ENCODE measurements at places on chromosomes 4 and X.
A peak's percentile ranks its signal among the peaks of the same experiment; 100 is the strongest.

- DNase-seq: no peak
Observed at GRCh38 chrX:56268888-56269287, 36.7 kb downstream of the KLF8 start.

DNA sequence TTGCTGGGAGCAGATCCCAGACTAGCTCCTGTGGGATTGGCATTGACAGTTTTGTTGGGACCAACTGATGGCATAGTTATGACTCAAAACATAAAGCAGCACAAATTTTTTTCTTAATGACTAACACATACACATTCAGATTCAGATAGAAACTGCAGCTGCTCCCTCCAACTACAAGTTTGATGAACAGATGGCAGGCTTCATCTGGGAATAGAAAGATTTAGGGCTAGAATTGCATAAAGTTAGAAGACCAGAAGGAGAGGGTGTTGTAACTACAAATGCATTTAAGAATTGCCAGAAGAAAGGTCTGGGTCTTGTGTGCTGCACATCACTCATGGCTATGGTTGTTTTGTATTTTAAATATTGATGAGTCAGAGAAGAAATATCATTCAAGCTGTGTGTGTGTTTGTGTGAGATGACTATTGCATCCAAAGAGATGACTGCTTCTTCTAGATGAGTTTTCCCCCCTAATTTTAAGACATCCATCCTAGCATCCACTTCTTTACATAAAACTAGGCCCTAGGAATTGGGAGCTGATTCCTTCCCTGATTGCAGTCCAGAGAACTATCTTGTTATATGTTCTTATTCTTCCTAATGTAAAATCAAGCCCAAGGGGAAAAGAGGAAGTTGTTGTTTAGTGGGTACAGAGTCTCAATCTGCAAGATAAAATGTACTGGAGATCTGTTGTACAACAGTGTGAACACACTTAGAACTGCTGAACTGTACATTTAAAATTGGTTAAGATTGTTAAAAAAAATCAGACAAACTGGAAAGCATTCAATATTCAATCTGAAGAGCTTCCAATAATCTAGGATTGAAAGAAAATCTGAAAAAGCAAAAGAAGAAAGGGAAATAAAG lies 175.1 kb downstream of the PARM1 start:
- no peak for DNase-seq

GRCh38 chr4:162015090-162015489 lies 148.7 kb downstream of the FSTL5 start:
- no peak for DNase-seq

DNA sequence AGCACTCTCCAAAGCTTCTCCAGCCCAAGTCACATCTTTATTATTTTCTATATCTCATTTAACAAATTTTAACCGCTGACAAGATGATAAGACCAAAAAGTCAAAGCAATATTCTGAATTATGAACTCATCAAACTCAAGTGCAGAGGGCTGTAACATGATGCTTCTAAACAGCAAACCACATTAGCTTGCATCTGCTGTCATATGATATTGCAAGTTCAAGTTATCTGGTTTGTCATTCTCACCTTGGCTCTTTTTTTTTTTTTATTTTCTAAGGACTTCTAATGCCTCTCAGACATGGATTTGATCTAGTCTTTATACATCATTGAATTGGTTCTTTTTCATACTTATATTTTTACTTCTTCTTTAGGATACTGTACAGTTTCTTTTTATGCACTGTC lies 93.4 kb downstream of the SLC10A7 start:
- DNase-seq: no peak

DNA sequence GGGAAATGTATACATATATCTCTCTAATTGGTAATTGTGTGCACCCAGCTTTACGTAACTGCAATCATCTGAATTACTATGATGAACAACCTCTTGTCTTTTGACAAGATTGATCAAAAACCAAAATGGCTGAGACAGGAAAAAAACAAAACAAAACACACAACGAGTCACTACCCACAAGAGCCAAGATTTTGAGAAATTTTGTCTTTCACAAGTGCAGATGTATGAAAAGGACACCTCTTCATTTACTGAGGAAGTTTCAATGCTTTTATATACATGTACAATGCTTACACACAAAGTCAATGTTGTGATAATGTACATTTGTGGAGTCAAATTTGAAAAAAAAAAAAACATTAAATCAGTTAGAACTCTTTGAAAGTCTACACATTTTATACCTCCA lies 224.6 kb downstream of the SCFD2 start:
- DNase-seq: no peak

GRCh38 chr4:153028535-153028934 lies 92.4 kb downstream of the FHDC1 start:
- DNase-seq: no peak

- no peak for DNase-seq
Observed at GRCh38 chr4:147724468-147725201, 7.3 kb upstream of the ARHGAP10 start.

DNA sequence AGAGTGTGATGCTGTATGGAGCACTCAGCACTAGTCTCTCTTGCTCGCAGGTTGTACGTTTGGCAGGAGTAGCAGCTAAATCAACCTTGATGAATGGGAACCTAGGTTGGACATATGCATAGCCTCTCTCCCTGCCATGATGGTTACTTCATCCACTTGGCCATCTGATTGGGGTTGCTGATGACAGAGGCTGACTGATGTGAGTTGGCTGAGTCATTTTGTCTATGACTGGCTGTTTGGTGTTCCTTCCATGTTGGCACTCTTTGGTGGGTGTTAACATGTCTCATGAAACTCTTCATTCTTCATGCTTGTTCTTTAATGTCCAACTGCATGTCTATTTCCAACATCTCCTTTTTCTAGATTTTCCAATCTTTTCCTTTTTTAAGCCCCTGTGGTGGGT lies 31.6 kb upstream of the SPARCL1 start:
- DNase-seq: no peak

DNA sequence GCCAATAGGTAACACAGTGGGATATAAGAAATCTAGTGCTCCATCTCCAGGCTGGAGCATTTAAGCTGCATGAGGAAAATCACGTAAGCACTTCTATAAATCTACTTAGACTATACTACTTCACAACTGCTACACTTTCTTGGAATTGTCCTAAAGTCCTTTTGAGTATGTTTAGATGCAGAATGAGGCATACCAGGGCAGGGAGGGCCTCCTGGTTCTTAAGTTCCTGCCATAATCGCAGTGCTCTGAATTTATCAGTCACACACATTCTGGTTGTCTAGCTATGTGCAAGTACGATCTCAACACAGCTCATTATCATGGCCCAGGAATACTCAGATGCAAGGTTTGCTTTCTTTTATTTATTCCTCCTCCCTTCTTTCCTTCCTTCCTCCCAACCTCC lies 130.3 kb downstream of the GUCY2F start:
- no peak for DNase-seq

DNA sequence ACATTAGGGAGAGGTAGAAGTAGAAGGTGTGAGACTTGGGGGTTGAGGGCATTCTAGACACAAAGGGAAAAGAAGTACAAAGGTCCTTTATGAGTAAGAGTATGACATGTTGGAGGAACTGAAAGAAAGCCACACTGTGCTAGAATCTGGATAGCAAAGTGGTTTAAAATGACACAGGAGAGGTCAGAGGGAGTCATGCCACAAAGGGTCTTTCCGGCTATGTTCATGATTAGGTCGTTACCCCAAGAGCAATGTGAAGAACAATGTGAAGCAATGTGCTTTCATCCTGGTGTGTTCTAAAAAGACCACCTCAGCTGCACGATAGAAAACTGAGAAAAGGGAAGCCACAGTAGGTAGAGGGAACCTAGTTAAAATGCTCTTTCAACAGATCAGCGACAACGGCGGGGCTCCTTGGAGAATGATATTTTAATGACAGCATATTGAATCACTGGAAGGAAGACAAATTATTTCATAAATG lies 29.2 kb downstream of the SMIM14 start:
- DNase-seq: peak; percentile 55

- peak; percentile 1 for DNase-seq
Observed at GRCh38 chr4:20194123-20195013, 57.3 kb upstream of the SLIT2 start.

DNA sequence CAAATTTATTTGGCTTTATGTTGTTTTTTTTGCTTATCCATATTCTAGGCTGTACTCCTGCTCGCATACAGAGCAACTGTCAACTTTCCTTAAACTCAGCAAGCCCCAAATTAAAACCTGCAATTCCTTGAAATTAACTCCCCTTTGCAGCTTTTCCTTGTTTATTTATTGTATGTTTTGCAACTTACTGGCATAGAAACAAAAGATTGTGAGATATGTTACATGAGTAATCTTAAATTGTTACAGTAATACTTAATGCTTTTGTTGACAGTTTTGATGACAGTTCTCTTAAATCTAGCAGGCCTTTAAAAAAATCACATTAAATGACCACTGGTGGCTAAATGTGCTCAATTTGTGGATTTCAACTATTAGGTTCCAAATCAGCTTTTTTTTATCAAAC lies 4.5 kb downstream of the DDX3X start:
- DNase-seq: no peak

GRCh38 chr4:41095192-41095872 lies 119.0 kb downstream of the APBB2 start:
- DNase-seq: no peak

DNA sequence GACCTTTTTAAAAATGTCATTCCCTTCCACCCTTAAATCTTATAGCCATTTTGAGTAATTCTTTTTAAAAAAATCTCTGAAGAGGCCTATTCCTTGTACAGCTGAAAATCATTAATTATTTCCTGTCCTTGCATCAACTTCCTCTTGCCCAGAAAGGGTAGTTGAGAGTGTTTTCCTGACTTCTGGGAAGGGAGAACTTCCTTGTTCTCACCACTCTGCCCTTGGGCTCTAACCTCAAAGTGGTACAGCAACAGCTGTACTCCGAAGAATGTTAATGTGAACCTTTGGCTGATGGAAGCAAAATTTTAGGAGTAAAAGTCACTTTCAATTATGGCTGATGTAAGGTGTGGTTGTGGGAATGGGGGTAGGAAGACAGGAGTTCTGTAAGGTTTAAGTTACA lies 15.1 kb upstream of the FABP2 start:
- DNase-seq: peak; percentile 12

GRCh38 chr4:64430933-64431332 lies 21.7 kb upstream of the TECRL start:
- no peak for DNase-seq

- DNase-seq: peak; percentile 70
Observed at GRCh38 chrX:15606136-15606535, 5.4 kb upstream of the ACE2 start.

- DNase-seq: no peak
Observed at GRCh38 chr4:11488657-11489452, 60.2 kb upstream of the HS3ST1 start.

DNA sequence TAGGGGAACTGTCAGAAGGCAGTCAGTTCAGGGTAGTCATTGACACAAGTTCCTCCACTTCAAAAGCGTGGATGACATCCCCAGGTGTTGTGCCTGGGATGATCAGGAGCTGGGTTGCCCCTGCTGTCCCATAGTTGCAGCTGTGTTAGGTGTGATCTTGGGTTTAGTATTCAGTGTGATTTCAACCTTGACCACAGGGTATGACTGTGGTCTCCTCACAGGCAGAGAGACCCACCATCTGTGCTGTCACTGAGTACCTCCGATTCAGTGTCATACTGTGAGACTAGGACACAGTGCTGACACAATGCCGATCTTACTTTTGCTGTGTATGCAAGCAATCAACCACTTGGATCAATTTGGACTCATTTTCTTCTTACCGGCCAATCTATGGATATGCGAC lies 25.2 kb downstream of the FOXR2 start:
- no peak for DNase-seq

GRCh38 chrX:2718821-2719220 lies 27.7 kb downstream of the CD99 start:
- no peak for DNase-seq

DNA sequence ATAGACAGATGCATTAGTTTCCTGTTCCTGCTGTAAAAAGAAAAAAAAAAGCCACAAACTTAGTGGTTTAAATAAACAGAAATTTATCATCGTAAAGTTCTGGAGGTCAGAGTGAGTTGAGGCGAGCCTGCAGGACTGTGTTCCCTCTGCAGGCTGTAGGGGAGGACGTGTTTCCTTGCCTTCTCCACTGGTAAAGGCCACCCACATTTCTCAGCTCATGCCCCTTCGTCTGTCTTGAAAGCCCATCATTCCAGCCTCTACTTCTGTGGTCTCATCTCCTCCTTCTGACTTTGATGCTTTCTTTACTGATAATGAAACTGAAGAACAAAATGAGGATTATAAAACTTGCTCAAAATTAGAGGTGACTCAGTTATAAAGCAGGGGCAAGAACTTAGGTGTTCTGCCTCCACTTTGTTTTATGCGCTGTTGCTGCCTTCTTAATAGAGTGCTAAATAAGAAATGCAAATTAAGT lies 143.0 kb downstream of the STIM2 start:
- no peak for DNase-seq

GRCh38 chrX:150848914-150849365 lies 49.5 kb downstream of the CD99L2 start:
- DNase-seq: no peak

DNA sequence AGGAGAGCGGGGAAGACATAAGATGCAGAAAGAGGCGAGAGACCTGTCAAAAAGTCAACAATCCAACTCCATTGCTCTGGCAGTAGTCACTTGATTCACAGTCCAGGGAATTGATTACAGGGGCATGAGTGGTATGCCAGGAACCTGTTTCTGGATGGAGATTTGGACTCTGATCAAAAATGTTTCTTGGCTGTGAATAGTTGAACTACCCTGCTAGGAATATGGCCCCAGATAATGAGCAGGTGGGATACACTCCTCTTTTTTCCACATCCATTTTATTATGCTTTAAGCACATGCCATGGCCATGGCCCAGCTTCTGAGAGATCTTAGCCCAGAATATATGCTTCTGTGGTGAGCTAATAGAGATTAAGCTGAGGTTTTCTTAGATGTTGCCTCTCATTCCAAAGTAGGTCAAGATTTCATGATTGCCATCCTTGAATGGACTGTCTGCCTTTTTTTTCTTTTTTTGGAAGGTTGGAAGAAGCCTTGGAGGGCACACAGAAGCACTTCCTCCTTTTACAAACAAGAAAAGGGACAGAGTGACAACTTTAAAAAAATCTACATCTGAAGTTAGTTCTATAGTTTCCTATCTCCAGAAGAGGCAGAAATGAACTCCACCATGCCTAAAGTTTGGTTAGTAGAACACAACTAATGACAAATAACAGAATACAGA lies 121.9 kb downstream of the KIT start:
- no peak for DNase-seq

DNA sequence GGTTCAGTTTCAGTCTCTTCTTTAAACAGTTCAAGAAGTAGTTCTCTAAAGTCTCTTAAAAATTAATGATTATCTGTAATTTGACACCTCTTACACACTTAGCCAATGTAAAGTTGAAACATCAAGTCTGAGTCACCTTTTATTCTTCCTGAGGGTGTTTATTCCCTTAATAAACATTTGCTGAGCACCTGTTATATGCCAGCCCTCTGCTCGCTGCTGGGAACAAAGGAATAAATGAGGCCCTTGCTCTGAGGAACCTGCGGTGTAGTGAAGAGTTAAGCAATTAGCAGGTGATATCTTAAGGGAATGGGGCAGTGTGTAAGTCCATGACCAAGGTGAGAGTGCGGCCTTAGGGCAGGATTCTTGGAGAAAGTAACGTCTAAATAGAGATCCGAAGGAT lies 5.2 kb upstream of the NDNF start:
- DNase-seq: peak; percentile 34

Measured in small intestine (tissue), 16 donors.